Activated naive CD8-positive, alpha-beta T cell treated with anti-CD3 and anti-CD28 coated beads for 36 hours (primary cell): ENCODE measurements at places on chromosomes 12 and 14.

- no peak for DNase-seq
Observed at GRCh38 chr14:104433401-104434213, 146.0 kb upstream of the C14orf180 start.

DNA sequence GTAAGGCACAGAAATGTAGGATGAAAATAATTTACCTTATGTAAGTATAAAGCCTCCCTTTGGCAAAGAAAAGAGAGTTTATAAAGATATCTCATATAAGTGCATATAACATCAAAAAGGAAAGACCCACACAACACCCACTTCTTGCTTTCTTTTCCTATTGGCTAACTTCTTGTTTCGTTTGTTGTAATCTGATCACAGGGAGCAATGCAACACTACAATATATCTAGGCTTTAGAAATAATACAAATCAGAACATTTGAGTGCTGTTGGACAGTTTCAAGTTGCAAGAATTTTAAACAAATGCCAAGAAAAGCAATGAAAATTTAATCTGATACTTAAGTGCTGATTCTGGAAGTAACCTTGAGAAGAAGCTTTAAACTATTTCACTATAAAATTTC is 1.3 kb downstream of the FGD6 start:
- no peak for DNase-seq

DNA sequence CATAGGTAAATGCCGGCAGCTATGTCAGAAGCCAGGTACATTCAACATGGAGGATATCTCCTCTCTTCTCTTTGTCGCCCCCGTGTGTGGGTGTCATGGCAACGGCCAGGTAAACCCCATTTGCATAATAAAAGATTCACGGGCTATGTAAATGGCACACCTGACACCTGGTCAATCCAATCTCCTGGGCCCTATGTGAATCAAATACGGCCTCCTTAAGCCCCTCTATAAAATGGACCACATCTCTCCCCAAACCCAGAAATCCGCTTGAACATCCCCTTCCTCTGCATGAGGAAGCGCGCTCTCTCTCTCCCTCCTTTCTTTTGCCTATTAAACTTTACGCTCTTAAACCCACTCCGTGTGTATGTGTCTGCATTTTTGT is 363.7 kb downstream of the SOX5 start:
- no peak for DNase-seq

GRCh38 chr12:77947330-77947729 is 116.6 kb downstream of the NAV3 start:
- no peak for DNase-seq

DNA sequence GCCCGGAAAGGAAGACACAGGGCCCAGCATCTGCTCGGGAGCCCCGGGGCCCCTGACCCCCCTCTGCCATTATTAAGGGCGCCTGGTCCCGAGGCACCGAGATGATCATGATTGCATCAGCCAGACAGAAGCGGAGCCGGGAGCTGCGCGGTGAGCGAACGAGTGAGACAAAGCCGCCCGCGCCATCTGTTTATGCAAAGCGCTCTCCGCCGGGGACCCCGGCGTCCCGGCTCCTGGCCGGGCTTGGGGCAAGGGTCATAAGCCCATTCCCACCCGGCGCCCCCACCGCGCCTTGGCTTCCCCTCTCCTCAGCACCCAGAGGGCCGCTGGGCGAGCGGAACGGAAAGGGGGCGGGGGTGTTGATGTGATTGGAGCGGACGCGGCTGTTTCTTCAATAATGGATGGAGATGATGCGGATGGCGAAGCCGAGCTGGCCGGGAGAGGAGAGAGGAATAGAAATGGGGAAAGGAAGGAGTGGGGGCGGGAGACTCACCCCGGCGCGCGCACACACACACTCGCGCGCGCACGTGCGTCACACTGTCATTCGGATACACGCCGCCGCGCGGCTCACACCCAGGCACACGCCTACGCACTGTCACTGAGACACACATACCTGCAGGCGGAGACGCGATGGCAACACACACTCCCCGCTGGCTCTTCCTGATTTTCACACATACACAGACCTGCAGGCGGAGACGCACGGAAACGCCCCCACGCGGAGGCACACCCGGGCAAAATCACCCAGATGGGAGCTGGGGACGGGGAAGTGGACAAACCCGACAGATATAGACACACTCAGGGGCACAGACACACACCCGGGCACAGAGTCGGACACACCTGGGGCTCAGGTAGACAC is 10.7 kb downstream of the STAC3 start:
- peak; percentile 79 for DNase-seq

DNA sequence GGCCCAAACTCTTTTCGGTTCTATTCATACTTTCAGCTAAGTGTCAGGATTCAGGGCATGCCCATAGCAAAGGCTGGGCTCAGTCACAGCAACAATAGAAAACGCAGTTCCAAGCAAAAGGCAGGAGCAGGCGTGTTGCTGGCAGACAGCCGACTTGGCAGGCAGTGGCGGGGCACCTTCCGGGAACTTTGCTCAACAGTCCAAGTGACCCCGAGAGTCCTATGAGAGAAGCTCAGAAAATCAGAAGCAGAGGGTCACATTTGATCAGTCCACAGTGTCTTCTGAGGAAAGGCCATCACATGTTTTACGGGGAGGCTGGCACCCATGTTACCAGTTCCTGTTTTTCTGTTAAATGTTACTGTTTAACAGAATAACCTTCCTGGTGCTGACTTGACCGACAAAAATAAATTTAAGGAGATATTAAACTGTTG is 115.0 kb downstream of the DACT1 start:
- no peak for DNase-seq

- no peak for DNase-seq
Observed at GRCh38 chr14:51180577-51180976, 59.5 kb upstream of the TMX1 start.

DNA sequence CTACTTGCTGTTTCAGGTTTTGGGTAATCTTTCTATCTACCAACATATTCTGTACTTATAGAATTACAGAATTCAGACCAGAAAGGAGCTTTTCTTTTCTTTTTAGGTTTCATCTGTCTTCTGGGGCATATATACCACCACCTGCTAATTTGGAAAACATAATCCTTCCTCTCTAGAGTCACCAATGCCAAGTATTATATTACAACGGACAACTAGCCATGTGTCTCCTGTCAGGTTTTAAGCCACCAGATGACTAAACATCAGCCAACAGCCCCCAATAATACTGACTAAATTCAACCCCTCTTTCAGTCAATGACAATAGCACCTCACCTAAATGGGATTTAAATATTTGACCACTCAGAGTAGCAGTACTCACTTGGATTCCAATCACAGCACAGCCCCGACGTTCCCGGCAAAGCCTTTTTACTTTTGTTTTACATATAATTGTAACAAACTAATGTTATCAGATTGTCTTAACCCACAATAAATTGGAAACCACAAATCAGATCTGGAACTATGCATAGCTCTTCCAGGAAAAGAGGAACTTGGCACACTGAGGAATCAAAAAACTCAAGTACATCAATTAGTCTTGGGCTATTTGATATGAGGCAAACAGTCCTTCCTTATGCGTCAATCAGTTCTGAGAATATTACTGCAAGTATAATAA is 13.5 kb downstream of the SLC11A2 start:
- no peak for DNase-seq

DNA sequence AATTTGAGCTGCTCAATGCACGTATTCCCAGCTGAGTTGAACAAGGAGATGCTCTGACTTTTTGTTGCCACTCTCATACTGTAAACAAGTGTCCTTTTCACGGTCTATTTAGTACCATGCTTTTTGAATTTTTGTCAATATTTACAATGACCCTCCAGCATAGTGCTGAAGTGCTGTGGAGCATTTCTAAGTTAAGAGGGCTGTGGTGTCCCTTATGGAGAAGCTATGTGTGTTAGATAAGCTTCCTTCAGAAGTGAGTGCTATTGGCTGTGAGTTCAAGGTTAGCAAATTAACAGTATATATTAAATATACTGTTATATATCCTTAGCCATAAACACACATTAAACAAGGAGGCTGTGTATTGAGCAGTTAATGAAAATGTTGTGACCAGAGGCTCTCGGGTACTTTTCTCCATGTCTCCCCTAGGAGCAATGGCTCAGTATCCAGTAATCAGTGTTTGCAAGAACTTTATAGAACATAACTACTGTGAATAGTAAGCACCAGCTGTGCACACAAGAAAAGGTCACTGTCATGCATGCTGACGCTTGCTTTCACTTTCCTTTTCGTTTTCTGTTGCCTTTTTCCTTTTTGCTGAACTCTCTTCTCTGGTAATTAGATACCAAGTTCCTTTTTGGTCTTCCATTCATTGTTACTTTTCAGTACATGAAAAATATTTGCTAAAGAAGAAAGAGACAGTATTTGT is 187.2 kb upstream of the NEDD1 start:
- DNase-seq: peak; percentile 6

- no peak for DNase-seq
Observed at GRCh38 chr12:121976950-121977349, 44.7 kb upstream of the BCL7A start.

DNA sequence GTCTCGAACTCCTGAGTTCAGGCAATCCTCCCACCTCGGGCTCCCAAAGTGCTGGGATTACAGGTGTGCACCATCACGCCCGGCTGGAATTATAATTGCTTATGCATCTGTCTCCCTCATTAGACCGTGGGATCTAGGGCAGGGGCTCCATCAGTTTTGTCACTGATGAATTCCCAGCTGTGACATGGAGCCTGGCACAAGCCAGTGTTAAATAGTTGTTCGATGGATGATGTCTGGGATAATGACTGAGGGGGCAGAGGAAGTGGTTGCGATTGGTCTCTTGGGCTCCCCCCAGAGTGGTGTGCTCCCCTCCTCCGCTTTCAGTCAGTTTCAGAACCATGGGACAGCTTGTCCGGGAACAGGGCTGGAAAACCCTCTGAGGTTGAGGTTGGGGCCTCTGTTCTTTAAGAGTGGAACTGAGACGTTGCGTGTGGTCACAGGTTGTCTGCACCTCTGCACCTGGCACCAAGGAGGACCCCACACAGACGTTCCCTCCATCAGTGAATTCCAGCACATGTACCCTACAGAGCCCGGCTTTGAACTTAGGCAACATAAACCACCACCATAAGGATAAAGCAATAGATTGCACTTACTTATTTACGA is 30.8 kb upstream of the BATF start:
- DNase-seq: no peak

DNA sequence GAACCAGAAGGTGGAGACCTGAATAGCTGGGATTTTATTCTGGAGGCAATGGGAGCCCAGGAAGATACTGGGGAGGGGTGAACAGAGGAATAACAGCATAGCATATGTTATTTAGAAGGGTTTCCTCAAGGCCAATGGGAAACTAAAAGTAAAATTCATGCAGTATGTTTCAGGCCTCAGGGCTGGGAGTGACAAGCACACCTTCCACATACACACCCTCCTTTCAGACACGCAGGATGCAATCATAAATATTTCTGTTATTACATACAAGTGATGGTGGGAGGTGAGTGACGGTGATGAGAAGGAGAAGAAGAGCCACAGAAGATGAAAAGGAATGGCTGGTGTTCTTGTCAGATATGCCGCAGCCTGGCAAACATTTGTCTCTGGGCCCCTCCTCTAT is 106.1 kb upstream of the FLRT2 start:
- DNase-seq: no peak

- no peak for DNase-seq
Observed at GRCh38 chr14:103657471-103657870, 28.5 kb downstream of the KLC1 start.

GRCh38 chr12:5085896-5086295 is 42.2 kb downstream of the KCNA5 start:
- no peak for DNase-seq

GRCh38 chr14:49173765-49174373 is 412.3 kb downstream of the RPS29 start:
- peak; percentile 18 for DNase-seq

DNA sequence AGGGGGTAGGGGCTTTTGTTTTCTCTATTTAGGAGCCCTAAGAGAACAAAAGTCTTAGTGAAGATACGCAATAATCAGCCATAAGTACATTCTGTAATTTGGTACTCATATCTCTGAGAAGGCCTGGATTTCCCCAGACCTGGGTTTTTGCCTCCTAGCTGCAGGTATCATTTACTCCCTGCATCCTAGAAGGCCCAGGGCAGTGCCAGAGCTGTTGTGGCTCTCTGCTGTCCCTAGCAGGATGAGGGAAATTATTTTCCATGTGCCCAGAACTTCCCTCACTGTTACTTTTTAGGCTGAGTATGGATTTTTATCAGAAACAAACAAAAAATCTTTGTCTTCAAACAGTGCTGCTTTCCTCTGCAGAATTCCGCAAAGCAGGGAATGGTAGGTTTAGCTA is 192.5 kb upstream of the SYT1 start:
- DNase-seq: no peak

- no peak for DNase-seq
Observed at GRCh38 chr14:101087614-101088394, 184.3 kb upstream of the RTL1 start.

GRCh38 chr14:106209755-106210154 is 683.4 kb downstream of the TMEM121 start:
- DNase-seq: no peak

DNA sequence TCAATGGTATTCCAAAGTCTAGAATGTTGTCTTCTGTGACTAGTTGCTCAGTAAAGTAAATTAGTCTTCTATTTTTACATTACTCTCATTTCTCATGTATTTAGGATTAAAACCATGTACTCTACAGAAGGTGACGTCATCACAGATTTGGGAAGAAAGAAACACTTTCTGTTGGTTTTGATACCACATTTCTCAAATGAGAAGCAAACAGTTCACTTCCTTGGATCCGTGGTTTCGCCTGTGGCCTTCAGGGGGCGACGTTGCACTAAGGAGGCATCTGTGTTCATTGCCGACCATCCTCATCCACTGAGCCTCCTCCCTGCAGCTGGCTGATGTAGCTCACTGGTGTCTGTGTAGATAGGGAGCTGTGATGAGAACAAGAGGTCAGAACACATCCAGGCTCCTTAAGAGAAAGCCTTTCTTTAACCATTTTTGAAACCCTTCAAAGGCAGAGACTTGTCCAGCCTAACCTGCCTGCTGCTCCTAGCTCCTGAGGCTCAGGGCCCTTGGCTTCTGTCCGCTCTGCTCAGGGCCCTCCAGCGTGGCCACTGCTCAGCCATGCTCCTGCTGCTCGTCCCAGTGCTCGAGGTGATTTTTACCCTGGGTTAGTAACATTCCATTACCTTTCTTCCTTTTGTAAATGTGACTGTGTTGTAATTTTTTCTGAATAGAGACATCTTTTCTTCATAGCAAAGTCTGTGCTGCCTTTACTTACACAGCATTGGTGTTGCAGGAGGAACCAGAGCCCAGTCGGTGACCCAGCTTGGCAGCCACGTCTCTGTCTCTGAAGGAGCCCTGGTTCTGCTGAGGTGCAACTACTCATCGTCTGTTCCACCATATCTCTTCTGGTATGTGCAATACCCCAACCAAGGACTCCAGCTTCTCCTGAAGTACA is 220.6 kb upstream of the OR4E1 start:
- peak; percentile 43 for DNase-seq

GRCh38 chr14:74917646-74918081 is 5.4 kb downstream of the RPS6KL1 start:
- no peak for DNase-seq

GRCh38 chr12:12720052-12720451 is 2.9 kb downstream of the CDKN1B start:
- DNase-seq: no peak

- DNase-seq: no peak
Observed at GRCh38 chr14:90273532-90273931, 17.2 kb downstream of the PSMC1 start.
